ENCODE measurements at places on chromosomes 2 and 18.

DNA sequence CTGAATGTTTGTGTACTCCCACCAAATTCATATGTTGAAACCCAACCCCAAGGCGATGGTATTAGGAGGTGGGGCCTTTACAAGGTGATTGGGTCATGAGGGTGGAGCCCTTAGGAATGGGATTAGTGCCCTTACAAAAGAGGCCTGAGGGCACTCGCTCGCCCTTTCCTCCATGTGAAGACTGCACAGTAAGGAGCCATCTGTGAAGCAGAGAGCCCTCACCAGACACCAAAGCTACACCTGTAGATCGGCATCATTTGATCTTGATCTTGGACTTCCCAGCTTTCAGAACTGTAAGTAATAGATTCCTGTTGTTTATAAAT is 62.9 kb upstream of the FZD7 start:
- no peak for DNase-seq

DNA sequence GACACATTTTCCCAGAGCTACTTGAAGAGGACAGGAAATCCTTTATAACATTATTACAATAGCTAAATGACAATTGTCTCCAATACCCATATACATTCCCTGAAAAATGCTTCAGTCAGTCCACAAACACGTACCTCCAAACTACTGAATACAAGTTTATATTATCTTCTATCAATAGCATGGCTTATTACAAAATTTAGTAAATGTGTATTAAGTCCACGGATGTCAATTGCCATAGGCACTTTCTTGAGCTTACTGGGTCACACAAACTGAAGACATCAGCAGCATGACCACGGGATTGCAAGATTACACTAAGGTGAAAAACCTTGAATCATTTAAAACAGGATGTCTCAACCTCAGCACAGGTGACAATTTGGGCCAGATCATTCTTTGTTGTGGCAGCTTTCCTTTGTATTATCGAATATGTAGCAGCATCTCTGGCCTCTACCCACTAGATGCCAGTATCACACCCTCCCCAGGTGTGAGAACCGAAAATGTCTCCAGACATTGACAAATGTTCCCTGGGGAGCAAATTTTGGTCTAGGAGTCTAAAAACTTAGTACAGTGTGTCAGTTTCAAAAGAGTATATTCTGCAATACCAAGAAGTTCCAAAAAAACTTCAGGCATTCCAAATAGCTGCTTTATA is 1.4 kb downstream of the MBD2 start:
- no peak for DNase-seq

GRCh38 chr2:181780047-181780651 is 99.8 kb upstream of the NEUROD1 start:
- DNase-seq = peak; percentile 82

- no peak for DNase-seq
Observed at GRCh38 chr2:224987733-224988132, 54.5 kb downstream of the DOCK10 start.

DNA sequence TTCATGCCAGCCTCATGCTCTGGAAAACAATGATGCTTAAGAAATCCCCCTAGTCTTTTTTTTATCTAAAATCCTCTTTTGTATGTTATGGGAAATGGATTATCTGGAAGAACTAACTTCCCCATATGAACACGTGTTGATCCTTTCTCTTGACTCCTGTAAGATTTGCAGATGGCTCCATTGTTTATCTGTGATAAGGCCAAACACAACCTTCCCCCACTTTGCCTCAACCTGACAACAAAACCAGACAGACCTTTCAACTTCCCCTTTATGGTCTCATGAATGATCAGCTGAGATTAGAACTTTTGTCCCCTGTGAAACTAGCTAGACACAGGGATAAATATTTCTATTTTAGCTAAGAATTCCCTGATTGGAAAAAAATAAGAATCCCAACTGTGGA is 828.0 kb upstream of the CDH2 start:
- DNase-seq = no peak

- peak; percentile 84 for DNase-seq
Observed at GRCh38 chr2:101152272-101153076, 1.3 kb upstream of the TBC1D8 start.

- no peak for DNase-seq
Observed at GRCh38 chr2:239285071-239285931, 115.5 kb downstream of the HDAC4 start.

GRCh38 chr2:205892665-205893259 is 193.2 kb downstream of the INO80D start:
- no peak for DNase-seq

DNA sequence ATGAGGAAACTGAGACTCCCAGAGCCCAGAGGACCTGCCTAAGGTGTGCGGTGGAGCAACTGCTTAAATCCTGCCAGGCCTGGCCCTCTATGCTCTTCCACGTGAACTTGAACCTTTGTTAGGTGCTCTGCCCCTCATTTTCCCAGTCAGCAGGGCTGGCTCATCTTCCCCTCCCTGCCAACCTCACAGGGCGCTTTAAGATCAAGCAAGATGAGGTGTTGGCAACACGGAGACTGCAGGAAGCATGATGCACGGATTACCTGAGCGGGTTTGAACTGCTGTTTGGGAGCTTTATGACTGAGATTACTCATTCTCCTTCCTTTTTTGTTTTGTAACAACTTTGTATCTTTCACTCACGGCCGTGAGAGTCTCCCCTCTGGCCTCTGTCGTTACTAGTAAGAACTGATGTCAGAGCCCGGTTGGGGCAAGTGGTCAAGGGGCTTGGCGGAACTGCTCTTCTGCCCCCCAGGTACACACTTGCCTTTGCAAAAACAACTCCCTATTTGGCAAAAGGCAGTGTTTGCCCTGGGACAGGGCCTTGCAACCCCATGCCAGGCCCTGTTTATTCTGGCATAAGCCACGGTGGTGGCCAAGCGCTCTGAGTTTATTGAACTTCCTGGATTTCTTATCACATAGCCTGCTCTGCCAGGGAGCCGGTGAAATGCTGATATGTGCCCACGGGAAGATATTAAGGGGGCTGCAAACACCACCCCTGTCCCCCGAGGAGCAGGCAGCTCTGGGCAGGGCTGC is 127.8 kb downstream of the INHBB start:
- no peak for DNase-seq

- no peak for DNase-seq
Observed at GRCh38 chr2:180991820-180992219, 11.4 kb downstream of the UBE2E3 start.

DNA sequence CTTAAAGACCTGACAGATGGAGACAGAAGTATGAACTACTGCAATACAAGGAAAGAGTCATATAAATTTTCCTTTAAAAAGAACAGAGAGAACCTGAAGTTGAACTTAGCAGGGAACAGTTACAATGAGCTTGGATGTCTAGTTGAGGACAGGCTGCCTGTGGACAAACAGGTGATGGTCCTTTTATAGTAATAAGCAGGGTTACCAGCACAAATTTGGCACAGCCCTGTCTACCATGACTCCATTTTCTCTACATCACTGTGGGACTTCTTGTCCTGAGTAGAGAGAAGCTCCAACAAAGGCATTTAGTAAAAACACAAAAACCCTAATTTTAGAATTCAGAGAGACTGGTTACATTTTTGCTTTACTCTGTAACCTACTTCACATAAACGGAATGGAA is 448.1 kb downstream of the PLCL1 start:
- no peak for DNase-seq

DNA sequence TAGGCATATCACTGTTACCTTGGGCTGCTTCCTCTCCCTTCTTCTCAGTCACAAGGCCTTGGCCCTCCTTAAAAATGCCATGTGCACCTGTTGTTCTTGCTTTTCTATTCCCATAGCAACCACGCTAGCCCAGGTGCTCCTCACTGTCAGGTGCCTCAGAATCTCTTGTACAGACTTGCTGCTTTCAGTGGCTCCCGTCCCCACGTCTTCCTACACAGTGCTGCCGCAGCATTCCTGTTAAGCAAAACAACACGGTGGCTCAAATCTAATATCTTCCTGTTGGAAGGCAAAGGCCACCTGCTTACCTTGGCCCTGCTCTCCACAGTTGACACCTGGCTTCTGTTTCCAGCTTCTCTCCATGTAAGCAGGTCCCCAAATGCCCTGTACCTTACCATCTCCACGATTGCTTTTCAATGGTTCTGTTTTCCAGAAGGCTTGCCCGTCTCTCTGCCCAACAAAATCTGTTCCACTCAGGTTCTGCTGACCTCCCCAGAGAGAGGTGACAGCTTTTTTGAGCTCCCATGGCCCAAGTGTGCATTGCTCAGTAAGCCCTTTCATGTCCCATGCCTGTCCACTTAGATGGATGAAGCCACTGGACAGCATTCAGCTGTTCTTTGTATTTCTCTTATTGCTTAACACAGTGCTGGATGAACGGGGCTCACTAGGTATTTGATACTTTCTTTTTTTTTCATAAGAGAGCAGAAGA is 240.4 kb downstream of the PRKCE start:
- DNase-seq = peak; percentile 46

DNA sequence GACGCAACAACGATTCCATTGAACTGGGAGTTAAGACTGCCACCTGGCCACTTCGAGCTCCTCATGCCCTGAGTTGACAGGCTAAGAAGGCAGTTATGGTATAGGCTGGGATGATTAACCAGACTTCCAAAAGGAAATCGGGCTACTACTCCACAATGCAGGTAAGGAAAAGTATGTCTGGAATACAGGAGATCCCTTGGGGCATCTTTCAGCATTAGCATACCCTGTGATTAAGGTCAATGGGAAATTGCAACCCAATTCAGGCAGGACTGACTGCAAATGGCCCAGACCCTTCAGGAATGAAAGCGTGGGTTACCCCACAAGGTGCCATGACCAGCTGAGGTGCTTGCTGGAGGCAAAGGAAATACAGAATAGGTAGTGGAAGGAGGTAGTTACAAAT is 19.1 kb downstream of the CHRNA1 start:
- DNase-seq = no peak

DNA sequence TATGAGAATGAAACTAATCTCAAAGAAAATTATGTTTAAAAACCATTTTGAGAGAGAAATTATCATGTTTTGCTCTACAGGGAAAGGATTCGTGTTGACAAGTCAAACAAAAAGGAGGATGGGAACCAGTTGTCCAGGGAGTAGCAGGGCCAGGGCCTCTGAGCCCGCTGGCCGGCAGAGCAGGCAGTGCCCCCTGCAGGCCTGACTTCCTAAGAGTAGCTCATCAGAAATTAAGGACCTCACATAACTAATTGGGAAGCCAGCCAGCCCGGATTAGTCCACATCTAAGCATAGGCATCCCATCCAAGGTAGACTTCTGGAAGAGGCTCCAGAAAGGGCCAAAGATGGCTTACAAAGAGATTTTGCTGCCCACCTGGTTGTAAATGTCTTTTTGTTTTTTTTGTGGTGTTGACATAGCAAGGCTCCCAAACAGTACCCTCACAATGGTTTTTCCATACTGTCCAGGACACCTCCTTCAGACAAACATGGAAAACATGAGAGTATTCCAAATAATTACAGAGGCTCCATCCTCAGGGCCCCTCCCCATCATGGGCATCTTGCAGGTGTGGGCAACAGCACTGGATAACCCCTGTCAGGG is 241.2 kb upstream of the TANK start:
- no peak for DNase-seq

- DNase-seq = peak; percentile 9
Observed at GRCh38 chr18:62030091-62030985, 137.5 kb upstream of the RNF152 start.

GRCh38 chr2:221343524-221343923 is 228.6 kb downstream of the EPHA4 start:
- DNase-seq = no peak

DNA sequence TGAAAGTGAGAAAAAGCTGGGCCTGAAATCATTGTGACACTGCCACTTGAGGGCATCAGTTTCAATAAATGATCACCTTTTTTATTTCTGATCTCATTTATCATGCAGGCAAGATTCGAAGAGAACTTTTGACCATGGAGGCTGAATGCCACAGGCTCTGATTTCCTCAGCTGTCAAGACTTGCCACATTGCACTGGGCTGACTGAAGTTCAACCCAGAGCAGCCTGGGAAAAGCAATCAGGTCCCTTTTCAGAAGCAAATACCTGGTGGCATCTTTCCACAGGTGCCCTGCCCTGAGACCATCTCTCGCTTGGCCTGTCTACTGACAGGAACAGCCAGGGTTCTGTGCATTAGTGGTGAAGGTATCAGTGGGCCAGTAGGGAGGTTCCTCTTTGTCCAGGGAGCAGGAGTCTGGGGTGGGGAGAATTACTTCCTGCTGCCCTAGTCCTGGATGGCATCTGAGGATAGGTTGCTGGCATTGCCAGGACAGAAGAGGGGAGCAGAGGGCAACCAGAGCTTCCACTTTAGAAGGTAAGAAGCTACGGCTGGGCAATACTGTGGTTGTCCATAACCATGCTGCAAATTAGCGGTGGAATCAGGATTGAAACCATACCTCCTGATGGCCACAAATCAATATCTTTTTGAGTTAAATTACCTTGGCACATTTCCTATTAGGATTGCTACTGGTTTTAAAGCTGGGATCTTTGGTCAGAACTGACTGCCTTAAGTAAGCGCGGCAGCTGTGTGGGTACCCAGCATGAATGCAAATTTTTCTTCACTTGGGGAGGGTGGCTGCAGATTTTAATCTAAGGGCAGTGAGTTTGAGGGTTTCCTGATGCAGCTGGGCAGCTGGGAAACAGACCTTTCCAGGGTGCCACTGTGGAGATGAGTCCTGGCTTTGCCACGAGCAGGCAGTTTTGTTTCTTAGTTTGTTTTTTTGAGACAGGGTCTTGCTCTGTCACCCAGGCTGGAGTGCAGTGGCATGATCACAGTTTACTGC is 394.5 kb downstream of the ALK start:
- DNase-seq = peak; percentile 15

GRCh38 chr18:21490748-21491147 is 109.8 kb downstream of the ESCO1 start:
- DNase-seq = no peak

- DNase-seq = peak; percentile 31
Observed at GRCh38 chr18:23643815-23644490, 18.8 kb downstream of the ANKRD29 start.

- DNase-seq = no peak
Observed at GRCh38 chr18:2572892-2573291, 1.5 kb downstream of the NDC80 start.

- DNase-seq = peak; percentile 55
Observed at GRCh38 chr18:741931-742512, 29.6 kb upstream of the ENOSF1 start.

DNA sequence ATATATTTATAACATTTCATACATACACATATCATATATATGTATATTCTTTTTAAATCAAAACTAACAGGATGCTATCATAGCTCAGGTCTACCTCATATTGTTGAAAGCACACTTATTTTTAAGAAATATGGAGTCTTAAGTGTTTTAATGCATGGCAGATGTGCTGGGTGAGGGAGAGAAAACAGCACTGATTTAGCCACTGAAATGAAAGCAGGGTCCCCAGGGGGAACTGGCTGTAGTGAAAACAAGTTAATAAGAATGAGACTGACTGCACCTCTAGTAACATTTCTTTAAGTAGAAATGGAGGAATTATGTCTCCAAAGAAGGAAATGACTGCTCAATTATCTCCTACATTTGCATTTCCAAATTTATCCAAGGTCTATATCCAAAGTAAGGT is 857.8 kb downstream of the DCDC2C start:
- DNase-seq = peak; percentile 13

- DNase-seq = peak; percentile 16
Observed at GRCh38 chr2:68577183-68577582, 66.2 kb upstream of the PROKR1 start.

DNA sequence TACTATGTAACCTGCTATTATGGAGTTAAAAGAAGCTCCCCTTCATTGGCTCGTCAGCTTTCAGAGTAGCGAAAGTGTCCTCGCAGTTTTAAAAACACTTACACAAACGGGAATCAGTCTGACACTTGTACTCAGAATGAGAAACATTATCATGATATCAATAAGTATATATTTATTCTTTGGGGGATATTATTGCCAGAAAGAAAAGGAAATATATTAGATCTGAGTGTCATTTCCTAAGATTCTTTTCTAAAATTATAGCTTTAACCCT is 584.5 kb downstream of the ZEB2 start:
- DNase-seq = no peak

Data from muscle of leg (tissue), 16 donors.